ENCODE measurements at places on chromosomes 2 and 18.

DNA sequence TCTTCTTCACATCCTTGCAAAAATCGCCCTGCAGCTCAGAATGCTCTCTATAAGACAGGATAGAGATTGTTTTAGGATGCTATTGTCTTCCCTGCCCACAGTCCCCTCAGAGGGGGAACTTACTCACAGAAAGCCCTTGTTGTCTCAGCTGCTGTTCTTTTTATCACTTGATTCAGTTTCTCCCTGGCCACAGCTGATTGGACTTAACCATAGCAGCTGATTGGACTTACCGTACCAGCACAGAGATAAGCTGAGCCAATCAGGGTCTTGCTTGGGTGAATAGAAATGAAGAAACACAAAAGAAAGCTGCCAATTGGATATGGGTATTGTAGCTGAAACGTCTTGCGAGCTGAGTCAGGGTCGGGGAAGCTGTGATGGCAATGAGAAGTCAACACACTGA, 194.2 kb upstream of the MEX3C start:
- no peak for DNase-seq

GRCh38 chr18:29459972-29460371, 1283.0 kb upstream of the CDH2 start:
- DNase-seq = no peak

- no peak for DNase-seq
Observed at GRCh38 chr2:24439280-24439970, 51.6 kb upstream of the NCOA1 start.

GRCh38 chr2:32697156-32697555, 69.3 kb downstream of the TTC27 start:
- peak; percentile 25 for DNase-seq

DNA sequence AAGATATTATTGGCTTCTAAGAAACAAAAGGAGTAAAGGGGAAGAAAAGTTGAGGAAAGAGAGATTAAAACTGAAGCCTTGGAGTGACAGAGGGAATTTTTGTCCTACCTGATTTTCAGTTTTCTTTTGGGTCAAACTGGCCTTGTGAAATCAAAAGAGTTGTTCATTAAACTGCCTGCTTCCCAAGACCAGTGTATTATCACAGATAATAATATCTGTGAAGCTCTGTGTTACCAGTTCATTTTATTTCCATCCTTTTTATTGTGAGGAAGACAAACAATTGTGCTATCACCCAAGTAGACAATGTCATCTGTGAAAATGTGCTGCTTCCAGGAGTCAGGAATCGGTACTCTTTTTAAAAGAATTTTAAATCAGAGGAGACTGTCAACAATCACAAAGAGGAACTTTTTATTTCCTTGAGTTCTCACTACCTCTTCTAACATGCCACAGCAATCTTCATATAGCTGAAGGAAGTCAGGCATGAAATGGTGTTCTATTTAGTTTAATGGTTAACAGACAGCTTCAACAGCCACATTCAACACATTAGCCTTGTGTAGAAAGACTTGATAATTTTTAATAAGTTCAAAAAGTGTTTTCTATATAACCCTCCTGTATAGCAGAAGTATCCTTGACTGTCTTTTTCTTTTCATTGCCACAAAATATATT, 554.8 kb downstream of the PIK3C3 start:
- no peak for DNase-seq

DNA sequence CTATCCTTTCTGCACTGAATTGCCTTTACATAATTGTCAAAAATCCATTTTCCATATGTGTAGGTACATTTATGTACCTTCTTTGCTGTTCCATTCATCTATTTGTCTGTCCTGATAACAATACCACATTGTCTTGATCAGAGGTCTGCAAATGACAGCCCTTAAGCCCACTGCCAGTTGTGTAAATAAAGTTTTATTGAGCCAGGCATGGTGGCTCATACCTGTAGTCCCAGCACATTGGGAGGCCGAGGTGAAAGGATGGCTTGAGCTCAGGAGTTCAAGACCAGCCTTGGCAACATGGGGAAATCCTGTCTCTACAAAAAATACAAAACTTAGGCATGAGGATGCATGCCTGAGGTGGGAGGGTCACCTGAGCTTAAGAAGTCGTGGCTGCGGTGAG, 121.0 kb downstream of the TFCP2L1 start:
- no peak for DNase-seq

- no peak for DNase-seq
Observed at GRCh38 chr18:27184115-27185024, 738 bp downstream of the CHST9 start.

DNA sequence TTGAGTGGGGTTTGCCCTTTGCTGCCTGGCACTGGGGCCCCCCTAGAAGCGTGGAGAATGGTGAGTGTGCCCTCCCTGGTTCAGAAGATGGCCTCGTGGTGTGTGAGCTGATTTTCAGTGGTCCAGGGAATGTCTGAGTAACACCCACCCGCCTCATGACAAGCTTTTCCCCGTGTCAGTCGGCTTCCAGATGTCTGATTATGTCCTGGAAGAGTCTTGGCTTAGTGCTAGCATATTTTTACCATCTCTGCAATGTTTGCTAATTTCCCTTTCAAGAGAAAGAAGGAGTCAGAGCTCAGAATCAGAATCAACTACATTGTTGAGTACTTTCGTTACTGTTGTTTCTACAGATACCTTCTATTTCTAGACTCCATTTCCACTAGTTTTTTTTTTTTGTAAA, 214.7 kb downstream of the SEPTIN10 start:
- DNase-seq = no peak

- peak; percentile 93 for DNase-seq
Observed at GRCh38 chr18:39455285-39455684, 1889.7 kb upstream of the CELF4 start.

- no peak for DNase-seq
Observed at GRCh38 chr2:10760794-10761504, 39.5 kb downstream of the ATP6V1C2 start.

- no peak for DNase-seq
Observed at GRCh38 chr2:114543236-114543766, 100.9 kb downstream of the DPP10 start.

- no peak for DNase-seq
Observed at GRCh38 chr18:40063488-40063887, 1891.5 kb upstream of the PIK3C3 start.

GRCh38 chr2:177052471-177052870, 160.1 kb upstream of the HNRNPA3 start:
- DNase-seq = no peak
